ENCODE measurements at places on chromosomes 16 and 17.
A peak's percentile ranks its signal among the peaks of the same experiment; 100 is the strongest.

- DNase-seq = peak; percentile 36
Observed at GRCh38 chr16:72646615-72647014, 401.3 kb downstream of the ZFHX3 start.

GRCh38 chr17:63274146-63274545 is 172.0 kb downstream of the CYB561 start:
- no peak for DNase-seq

- DNase-seq = peak; percentile 83
Observed at GRCh38 chr17:69327060-69327831, at the start of gene ABCA5. TSS of gene ABCA5 (minus strand) at chr17:69327133. CDS start at chr17:69314415, 12,718 bp downstream.

DNA sequence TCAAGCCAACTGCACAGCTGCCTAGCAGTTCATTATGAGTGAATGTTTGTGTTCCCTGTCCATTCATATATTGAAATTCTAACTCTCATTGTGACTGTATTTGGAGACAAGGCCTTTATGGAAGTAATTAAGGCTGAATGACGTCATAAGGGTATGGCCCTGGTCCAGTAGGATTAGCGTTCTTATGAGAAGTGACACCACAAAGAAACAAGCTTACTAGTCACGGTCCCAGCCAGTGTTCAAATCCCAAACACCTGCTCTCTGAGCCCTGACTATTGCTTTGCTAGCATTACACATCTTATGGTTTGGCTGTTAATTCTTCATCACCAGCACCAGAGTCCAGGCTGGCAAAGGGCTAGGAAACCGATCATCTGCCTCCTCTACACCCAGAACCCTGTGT is 2.2 kb downstream of the ZNF668 start:
- DNase-seq = peak; percentile 12

GRCh38 chr16:88527186-88527936 is 42.8 kb upstream of the ZC3H18 start:
- peak; percentile 72 for DNase-seq

GRCh38 chr17:54770836-54771235 is 129.8 kb upstream of the TOM1L1 start:
- no peak for DNase-seq

- DNase-seq = no peak
Observed at GRCh38 chr17:58005031-58005727, 1.9 kb downstream of the SRSF1 start.

DNA sequence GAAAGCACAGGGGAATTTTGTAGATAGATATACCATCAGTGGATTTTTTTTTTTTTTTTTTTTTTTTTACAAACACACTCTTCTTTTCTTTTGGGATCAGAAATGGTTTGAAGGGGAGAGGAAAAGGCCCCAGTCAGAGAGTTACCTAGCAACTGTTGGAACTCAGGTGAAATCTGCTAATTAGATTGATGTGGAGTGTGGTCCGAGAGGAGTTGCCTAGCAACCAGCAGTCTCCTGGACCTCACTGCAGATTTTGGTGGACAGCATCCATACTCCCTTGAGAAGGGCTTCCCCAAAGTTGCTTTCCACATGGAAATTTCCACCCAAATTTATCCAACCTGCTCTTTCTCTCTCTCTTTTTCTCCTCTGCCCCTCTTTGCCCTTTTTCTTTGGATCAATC is 165.4 kb downstream of the UTP18 start:
- no peak for DNase-seq

DNA sequence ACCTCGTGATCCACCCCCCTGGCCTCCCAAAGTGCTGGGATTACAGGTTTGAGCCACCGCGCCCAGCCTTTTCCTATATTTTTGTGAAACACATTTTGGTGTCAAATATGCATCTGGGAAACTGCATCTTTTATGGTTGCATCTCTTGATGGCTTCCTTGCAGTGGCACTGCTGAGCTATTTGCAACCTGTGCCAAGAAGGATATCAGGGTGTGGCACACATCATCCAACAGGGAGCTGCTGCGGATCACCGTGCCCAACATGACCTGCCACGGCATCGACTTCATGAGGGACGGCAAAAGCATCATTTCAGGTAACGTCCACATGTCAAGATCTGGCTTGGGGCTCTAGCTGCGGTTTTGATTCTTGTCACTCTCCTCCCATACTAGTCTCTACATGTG is 16.8 kb upstream of the USP43 start:
- DNase-seq = no peak

- DNase-seq = peak; percentile 31
Observed at GRCh38 chr16:14289692-14290340, 218.7 kb downstream of the MRTFB start.

DNA sequence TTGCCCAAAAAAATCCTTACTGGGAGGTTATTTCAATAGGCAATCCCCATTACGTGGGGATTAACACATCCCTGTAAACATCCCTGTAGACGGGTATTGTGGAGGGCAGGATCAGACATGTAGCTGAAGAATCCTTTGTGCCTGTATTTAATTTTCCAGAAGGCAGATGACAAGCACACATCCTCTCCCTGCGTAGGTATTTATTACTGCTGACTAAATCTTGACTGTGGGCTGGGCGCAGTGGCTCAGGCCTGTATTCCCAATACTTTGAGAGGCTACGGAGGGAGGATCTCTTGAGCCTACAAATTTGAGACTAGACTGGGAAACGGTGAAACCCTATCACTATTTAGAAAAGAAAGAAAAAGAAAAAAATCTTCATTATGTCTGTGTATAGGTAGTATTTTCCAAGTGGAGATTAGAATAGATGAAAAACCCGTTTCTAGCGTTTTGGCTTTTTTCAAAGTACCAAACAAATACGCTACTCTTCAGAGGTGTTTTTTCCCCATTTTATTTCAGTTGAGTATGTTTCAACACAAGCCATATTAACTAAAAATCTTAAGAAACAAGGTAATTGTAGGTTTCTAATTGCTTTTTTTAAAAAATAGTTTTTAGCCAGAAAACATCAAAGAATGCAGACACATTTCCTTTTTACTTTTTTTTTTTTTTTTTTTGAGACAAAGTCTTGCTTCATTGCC is 1.5 kb upstream of the MARF1 start:
- DNase-seq = no peak

DNA sequence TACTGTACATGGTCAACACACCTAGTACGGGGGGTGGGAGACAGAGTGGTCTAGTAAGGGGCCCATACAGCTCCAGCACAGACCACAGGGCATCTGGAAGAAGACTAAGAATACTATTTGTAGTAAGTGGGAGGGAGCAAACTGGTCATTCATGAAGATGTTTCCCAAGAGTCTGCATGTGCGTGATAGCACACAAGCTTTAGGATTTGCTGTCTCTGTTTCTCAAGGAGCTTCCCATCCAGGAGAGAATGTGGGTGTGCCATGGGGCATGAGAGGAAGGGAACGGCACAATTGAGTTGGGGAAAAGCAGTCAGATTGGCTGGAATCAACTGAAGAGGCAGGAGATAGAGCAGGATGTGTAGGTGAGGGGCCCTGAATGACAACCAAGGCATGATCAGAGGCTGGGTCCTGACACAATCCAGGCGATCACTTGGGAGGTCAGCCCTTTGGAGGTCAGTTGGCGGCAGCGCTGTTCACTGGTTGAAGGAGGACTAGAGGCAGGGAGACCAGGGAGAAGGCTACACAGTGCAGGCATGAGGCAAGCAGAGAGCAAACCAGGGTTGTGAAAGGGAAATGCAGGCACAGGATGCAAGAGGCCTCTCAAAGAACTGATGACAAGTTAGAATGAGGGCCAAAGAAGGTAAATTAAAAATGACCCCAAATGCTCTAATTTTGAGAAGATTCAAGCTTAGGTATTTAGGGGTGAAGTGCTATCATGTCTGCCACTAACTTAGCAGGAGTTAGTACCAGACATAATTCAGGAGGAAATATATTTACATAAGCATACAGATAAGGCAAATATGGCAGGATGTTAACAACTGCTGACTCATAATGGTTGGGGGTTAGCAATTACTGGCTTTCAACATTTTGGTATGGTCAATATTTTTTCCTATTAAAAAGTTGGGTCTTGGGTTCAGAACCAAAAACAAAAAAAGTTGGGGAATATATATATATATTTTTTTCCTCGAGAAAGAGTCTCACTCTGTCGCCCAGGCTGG is 10.3 kb downstream of the UBE2O start:
- peak; percentile 33 for DNase-seq

DNA sequence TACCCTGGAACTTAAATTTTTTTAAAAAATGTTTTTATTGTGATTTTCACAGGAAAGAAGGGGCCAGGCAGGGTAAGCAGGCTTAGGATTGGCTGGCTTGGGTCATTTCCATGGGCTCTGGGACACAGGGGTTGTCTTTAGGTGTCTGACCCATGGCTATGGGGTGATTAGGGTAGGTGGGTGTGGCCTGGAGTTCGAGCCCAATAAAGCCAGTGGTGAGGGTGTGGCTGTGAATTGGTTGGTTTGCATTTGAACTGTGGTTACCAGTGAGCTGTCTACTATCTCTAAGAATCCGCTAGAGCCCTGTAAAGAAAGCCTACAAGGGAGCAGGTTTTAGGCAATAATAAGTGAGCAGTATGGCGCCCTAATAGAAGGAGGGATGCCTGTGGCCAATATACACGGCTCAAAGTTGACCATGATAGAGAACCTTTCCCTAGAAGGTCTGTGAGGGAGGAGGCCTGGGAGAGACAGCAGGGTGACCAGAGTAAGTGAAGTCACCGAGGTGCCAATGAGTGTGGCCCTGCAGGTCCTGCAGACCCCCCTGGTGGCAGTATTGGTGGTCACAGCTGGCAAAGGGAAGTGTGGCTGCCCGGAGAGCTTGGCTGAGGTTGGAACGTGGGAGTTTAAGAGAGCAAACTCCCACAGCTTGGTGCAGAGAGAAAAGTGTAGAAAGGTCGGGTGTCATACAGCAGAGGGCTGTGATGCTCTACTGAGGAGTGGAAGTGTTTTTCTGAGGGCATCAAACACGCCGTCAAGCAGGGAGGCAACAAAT is 454.0 kb downstream of the WWOX start:
- DNase-seq = no peak

- no peak for DNase-seq
Observed at GRCh38 chr16:30000735-30001631, 4.9 kb downstream of the INO80E start.

GRCh38 chr17:61479493-61480413 is 27.5 kb downstream of the TBX4 start:
- DNase-seq = no peak

- DNase-seq = no peak
Observed at GRCh38 chr16:69438465-69438864, 14.0 kb downstream of the CYB5B start.

Data from hematopoietic multipotent progenitor cell treated with erythropoietin and hydrocortisone succinate and interleukin-3 and kit ligand, for 15 days (in vitro differentiated cells).